Renal cortical epithelial cell (primary cell): ENCODE measurements at places on chromosomes 5 and 9. TPM values are rescaled to one million over a fixed set of nuclear protein-coding genes. Genes with fewer than 3 reads are reported as not detected.

DNA sequence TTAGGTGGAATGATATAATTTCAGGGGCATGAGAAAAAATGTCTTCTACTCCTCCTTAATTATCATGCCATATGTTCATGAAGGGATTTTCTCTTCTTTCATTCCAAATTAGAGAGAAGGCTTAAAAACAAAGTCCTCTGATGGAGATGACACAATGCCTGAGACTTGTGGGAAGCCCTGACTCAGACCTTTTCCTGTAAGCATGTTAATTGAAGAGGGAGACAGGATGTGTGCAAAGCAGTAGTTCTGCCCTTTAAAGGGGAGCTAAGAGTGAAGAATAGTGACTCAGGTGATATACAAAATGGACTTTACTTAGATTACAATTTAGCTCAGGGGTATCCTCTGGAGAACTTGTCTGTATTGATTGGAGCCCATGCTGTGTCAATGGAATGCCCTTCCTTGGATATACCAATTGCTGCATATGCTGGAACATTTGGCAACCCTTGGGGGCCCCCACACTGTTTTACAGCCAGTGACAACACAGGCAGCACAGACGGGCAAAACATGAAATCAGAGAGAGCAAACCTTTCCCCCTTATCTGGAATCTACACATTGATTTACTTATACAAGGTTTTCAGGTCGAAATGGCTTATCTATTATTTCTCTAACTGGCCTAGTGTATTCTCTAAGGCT, 81.3 kb downstream of the IZUMO3 start:
- DNase-seq = peak; percentile 92

IFNA5 gene
- total RNA-seq = 0.20 TPM in 1 of 2 replicates, not detected in the other

- DNase-seq = no peak
Observed at GRCh38 chr9:75148561-75148960, 60.2 kb downstream of the OSTF1 start.

DNA sequence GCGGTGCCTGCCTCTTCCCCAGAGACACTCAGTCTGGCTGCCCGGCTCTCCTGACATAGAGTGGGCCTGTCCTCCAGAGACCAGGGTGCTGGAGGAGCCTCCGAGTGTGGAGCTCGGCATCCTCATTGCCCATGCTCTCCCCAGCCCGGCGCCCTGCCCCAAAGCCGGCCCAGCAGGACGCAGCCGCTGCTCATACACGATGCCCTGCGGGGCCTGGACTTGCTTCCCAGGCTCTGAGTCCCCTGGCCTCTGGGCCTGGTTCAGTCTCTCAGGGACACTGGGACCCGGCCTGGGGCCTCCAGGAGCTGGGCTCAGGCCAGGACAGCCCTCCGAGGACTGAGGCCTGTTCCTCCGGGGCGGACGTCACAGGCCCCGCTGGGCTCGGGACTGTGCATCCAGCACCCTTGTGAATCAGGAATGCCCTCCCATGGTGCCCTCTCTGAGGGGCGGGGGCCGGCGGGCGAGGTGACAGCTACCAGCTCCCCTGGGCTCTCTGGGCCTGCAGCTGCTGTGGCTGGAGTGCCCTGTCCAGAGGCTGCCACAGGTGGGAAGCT, 23.2 kb downstream of the TPPP start:
- no peak for DNase-seq

GRCh38 chr9:128104171-128104618, 23.3 kb downstream of the PTGES2 start:
- DNase-seq = peak; percentile 57

GRCh38 chr5:177233206-177233605, 70.3 kb downstream of the RAB24 start:
- no peak for DNase-seq

DNA sequence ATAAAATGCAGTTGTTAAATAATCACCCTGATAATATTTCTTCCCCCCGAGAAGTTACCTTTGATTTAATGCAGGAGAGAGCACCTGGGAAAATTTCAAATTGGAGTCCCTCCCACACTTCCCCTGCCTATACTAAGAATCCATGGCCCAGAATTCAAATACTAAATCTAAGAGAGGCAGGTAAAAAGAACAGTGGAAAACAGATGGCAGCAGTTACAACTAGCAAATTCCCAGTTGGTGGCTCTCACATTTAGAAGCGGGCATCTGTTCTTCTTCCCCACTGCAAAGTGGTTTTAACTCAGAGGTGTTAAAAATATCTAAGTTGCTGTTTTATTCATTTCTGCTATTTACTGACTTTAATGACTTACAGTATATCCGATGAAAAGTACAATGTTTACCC, 210.4 kb upstream of the ELAVL2 start:
- no peak for DNase-seq

DNA sequence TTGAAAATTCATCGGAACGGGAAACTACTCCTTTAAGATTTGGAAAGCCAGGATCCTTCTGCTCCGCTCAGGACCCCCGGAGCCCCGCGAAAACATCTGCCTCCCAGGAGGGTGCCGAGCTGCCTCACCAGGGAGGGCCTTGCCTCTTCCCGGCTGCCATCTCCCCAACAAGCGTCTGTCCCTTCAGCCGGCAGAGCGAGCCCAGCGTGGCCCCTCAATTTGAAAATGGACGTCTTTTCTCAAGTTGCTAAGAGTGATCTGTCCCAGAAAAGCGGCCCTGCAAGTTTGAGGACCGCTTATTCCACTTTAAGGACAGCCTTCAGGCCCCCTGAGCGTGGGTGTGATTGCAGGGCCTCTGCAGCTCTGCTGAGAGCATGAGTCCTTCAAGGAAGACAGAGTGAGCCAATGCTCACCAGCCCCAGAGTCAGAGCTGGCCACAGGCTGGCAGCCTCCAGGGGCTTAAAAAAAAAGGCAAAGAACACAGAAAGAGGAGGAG, 101.3 kb downstream of the PHF2 start:
- no peak for DNase-seq

- no peak for DNase-seq
Observed at GRCh38 chr5:117486261-117486660, 911.6 kb upstream of the SEMA6A start.

DNA sequence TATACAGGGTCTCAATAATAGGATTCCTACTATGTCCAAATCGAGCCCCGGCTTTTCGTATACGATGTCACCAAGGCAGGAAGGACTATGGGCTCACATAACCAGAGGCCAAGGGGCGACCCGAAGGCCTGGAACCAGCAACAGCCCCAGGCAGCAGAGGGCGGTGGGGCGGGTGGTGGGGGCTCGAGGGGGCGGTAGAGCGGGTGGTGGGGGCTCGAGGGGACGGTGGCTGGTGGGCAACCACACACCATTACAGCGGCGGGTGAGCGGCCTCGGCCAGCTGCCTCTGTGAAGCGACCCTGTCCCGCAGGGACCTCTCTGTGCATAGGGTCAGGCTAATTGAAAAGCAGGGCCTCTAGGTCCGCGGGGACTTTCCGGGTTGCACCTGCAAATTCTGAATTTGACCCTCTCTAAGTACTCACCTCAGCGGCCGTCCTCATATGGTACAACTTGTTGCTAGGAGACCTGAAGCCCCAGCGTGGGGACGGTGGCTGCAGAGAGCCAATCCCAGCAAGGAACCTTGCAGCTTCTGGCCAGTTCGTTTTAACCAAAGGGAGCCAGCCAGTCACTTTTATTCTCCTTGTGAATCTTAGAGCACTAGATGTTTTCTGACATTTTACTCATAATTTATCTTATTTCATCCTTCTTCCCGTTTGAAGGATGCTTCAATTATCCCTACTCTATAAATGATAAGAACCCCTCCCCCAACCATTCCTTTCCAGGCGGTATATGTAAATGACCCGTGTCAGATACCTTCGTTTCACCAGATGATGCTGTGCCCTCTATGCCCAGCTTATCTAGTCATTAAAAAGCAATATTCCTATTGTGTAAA, at the start of gene NME5:
Gene NME5, minus strand, starts transcription at position 480 of the 832 bp plus-strand sequence. CDS start 648 bp downstream, outside the sequence.
- peak; percentile 72 for DNase-seq

GRCh38 chr5:8456846-8457186, 587.9 kb downstream of the MTRR start:
- no peak for DNase-seq

- DNase-seq = no peak
Observed at GRCh38 chr9:18233776-18234445, 240.0 kb upstream of the ADAMTSL1 start.

DNA sequence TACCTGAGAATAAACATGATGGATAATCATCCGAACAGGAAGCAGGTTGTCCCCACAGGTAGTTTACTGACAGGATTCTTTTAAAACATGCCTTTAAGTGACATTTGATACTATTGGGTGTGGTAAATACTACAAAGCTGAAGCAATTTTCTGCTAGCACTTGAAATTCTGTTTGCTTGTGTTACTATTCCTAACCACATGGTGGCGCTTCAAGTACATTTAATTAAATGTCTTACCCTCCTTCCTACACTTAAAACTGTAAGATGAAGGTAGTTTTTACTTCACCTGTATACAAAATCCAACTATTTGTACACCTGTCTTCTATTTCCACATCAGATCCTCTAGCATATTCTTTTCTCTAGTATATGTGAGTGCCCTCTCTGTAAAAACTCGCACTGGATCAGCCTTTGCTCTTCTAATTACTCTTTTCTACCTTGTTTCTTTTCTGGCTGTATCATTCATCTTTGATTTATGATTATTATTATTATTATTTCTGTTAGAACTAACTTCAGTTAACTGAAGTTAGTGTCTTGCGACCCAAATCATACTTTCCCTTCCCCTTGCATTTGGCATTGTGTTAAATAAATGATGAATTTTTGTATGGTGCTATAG, 18.4 kb downstream of the SLC25A46 start:
- peak; percentile 62 for DNase-seq

DNA sequence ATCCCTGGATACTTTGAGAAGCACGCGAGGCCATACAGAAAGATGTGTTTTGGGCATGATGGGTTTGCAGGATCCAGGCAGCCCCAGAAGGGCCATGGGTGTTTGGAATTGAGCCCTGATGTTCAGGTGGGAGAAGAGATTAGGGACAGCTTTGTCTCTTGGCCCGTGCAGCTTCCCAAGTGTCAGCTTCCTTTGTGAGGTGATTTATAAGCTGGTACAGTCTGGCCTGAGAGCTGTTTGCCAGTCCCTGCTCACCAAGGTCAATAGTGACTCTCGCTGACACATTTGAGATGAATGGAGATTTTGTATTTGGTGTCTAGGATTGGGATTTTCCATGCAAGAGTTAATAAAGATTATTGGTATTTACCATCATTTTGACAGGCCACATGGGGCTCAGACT, 165.9 kb downstream of the ICE1 start:
- no peak for DNase-seq

GRCh38 chr5:115388240-115388639, 91.8 kb upstream of the CCDC112 start:
- DNase-seq = no peak

DNA sequence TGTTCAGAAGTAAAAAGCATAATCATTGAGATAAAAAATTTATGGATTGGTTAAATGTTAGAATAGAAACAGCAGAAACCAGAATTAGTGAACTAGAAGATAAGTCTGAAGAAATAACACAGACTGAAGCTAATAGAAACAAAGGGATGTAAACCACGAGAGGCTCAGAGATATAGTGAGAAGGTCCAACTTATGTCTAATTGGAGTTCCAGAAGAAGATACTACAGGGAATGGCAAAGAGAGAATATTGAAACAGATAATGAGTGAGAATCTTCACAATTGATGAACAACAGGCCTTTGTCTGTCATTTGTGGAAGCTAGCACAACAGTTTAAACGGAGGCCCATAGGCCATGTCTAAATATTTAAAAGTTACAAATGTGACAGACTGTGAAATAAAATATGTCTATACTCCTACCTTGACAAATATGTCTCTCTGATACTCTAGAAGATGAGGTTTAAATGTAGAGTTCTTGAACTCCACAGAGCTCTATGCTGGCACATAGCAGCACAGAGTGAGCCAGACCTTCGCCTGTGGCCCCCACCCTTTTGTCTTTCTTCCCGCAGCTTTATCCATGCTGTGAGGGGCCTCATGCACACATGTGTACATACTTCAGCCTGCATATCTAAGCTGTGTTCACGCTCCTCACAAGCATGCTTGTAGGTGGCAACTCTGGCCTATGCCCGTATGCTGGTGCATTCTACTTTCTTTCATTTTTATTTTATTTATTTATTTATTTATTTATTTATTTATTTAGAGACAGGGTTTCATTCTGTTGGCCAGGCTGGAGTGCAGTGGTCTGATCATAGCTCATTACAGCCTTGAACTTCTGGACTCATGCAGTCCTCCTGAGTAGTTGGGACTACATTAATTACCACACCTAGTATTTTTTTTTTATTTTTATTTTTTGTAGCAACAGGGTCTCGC, 45.0 kb upstream of the ABL1 start:
- no peak for DNase-seq

GRCh38 chr5:87383216-87383615, 29.5 kb downstream of the CCNH start:
- peak; percentile 27 for DNase-seq

SLC6A18 gene
- total RNA-seq = not detected in 2 replicates

DNA sequence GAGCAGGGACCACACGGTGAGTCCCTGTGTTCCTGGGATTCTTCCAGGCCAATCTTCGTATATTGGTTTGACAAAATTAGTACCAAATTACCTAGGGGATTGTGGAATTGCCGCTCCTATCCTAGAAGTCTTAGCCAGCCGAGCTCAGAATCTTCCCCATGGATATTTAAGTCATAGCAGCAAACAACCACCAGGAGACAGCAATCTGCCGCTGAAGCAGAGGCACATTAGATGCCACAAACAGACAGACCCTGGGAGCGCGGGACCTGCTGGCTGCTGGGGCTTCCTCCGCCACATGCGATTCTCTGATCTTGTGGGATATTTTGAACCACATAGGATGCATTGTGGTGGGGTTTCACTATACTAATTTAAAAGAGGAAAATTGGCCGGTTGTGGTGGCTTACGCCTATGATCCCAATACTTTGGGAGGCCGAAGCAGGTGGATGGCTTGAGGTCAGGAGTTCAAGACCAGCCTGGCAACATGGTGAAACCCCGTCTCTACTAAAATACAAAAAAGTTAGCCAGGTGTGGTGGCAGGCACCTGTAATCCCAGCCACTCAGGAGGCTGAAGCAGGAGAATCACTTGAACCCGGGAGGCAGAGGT, 31.7 kb upstream of the ZBTB43 start:
- DNase-seq = no peak

- DNase-seq = no peak
Observed at GRCh38 chr5:139268364-139269202, 25.0 kb upstream of the MATR3 start.

GRCh38 chr9:122228568-122229484, at the start of gene LHX6:
LHX6 (minus strand) TSS chr9:122228957; CDS start chr9:122228740, 217 bp downstream.
- DNase-seq = no peak

- DNase-seq = no peak
Observed at GRCh38 chr9:5355817-5356216, 16.1 kb upstream of the RLN1 start.

DNA sequence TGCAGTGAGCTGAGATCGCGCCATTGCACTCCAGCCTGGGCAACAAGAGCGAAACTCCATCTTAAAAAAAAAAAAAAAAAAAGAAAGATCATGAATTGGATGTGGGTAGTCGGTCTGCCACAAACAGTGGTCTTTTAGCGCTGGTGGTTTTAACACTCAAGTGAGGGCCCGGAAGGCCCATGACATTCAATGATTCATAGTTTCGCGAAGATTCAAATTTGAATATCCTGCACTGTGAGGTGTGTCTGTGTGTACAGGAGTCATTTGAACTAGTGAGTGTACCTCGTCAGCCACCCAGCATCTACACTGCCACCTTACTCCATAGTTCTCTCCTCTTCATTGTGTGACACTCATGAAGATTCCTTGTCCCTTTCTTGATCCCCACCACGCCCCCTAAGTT, 41.3 kb downstream of the CFAP77 start:
- no peak for DNase-seq

GRCh38 chr5:112653638-112654205, 84.0 kb upstream of the APC start:
- DNase-seq = no peak

PPIP5K2 gene
- 43.1 and 54.4 TPM in 2 replicates for total RNA-seq
